ENCODE measurements at places on chromosomes 4 and X.

DNA sequence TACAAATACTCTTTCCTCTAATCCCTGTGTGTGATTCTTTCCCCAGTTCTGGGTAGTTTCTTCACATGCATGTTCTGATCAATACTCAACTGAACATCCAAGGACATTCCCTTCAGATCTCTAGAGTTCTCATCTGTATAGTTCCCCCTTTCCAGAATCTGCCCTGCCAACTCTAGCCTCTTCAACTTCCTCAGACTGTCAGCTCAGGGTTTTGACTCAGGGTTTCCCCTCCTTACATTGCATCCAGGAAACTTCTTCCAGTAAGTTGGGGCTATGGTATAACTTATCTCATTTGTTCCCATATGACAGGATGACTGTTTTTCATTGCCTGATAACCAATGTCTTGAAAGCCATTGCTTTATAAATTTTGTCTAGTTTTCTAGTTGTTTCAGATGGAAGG lies 14.2 kb upstream of the ANKRD17 start:
- DNase-seq: no peak

DNA sequence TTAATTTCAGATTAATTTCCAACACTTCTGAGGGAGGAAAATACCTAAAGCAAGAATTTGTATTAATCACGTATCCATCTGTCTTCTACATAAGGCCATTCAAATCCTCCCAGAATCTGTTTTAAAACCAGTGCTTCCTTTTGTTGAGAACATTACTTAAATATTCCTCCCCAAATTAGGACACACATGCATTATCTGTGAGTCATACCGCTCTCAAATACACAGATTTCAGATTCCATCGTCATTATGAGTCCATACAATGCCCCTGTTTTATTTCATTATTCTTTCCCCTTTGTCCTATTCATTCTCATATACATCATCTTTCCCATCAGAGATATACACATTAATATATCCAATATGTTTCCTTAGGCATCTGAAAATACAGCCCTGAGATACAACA lies 57.3 kb upstream of the PRSS12 start:
- DNase-seq: peak; percentile 64

DNA sequence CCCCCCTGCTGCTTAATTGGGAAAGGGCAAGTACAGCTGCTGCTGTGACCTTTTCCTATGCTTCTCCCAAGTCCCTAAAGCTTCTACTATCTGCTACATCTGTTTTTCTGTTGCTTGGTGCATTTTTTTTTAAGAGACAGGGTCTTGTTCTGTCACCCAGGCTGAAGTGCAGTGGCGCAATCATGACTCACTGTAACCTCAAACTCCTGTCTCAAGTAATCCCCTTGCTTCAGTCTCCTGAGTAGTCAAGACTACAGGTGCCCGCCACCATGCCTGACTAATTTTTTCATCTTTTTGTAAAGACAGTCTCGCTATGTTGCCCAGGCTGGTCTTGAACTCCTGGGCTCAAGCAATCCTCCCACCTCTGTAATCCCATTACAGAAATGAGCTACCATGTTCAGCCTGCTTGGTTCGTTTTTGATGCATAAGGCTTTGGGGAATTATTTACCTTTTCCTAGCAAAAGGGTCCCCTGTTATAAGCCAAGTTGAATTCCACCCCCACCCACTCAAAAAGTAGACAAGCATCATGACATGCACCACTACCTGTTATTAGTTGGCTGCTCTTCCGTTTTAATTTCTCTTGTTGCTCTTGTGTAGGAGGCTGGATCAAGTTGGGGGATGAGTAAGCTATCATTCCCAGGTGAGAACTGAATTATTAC lies 39.6 kb downstream of the DGKK start:
- DNase-seq: no peak

DNA sequence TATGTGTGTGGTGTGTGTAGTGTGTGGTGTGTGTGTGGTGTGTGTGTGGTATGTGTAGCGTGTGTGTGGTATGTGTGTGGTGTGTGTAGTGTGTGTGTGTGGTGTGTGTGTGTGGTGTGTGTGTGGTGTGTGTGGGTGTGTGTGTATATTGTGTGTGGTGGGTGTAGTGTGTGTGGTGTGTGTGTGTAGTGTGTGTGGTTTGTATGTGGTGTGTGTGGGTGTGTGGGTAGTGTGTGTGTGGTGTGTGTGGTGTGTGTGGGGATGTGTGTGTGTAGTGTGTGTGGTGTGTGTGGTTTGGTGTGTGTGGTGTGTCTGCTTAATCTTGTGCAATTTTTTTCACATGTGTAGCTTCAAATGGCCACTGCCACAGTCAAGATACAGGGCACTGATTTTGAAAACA lies 94.5 kb downstream of the CPZ start:
- DNase-seq: no peak

GRCh38 chrX:2707334-2707760 lies 16.3 kb downstream of the CD99 start:
- DNase-seq: peak; percentile 75

- no peak for DNase-seq
Observed at GRCh38 chr4:32129967-32130366, 1409.8 kb downstream of the PCDH7 start.

- DNase-seq: no peak
Observed at GRCh38 chrX:134146493-134146892, 90.5 kb upstream of the CCDC160 start.

DNA sequence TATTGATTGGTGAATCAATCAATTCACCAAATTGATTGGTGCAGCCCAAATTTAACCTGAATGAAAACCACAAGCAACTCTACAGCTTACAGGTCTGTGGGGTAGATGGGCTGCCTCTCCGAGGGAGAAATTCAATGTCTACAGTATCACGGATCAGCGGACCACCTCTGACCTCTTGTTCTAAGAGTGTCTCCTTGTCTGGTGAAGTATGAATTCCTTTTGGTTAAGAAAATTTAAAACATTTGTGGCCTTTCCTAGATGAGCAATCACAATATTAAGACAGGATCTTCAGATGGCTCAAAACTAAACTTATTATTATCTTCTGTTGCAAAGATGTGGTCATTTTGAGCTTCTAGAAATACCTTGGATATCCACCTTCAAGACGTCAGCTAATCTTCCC lies 153.3 kb downstream of the IL15 start:
- no peak for DNase-seq

GRCh38 chr4:101037938-101038413 lies 309.4 kb downstream of the PPP3CA start:
- DNase-seq: no peak

DNA sequence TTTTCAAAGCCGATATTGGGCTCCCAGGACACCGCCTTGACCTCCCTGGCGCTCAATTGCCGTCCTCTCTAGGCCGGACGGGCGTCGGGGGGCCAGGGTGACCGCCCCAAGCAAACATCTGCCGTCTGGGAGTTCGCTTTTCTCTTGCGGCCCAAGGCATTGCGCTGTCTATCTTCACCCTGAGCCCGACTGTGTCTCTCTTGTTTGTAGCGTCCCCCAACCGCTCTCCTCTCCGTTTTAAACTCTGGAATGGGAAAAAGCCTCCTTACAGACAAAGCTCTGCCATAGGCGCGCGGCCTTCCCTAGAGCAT lies 551 bp upstream of the ARX start:
- DNase-seq: no peak

DNA sequence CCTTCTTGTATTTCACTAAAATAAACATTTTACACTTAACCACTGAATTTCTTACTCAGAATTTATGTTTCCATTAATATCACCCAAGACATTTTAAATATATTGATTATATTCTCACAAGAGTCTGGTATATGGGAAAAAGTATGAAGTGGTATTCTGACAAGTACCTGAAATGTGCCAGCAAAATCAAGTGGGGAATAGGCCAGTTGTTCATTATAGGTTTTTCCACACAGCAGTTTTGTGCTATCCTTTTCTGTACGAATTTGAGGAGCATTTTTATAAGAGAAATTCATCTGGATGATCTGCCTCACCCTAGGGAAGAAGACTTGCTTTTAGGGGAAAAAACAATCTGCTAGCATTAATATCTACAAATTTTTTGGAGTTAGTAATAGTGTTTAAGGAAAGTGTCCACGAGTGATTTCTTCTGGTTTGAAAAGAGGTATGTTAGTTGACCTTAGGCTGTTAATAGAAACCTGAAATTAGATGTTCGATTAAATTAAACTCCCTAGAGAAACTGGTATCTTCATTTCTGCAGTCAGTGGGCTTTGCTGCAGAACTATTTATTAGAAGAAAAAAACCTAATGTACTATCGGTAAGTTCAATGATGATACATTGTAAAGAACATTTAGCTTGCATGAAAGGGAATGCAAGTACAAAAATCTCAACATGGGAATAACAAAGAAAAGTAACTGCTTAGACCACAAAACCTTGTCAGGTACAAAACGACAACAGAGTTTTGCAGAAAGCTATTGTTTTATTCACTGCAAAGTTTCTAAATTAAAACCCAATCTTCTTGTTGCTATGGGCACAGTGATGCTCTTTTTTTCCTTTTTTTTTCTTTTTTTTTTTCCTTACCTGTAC lies 1.8 kb downstream of the KLF3 start:
- no peak for DNase-seq

DNA sequence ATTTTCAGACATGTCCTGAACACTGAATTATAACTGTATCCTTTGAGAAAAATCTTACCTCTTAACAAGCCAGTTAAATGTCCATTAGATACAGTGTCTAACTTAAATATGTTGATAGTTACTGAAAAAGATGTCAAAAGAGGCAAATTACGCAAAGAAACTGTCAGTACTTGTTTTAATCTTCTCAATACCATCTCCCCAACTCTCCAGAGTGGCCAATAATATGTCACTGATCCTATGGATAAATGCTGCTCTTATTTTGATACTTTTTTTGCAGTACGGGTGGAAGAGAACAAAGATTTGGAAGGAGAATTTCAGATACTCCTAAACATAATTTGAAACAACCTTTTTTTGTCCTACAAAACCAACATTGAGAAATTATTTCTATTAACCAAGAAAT lies 192.7 kb downstream of the CBR4 start:
- DNase-seq: no peak

GRCh38 chr4:152515678-152516077 lies 20.2 kb downstream of the FBXW7 start:
- DNase-seq: peak; percentile 17

DNA sequence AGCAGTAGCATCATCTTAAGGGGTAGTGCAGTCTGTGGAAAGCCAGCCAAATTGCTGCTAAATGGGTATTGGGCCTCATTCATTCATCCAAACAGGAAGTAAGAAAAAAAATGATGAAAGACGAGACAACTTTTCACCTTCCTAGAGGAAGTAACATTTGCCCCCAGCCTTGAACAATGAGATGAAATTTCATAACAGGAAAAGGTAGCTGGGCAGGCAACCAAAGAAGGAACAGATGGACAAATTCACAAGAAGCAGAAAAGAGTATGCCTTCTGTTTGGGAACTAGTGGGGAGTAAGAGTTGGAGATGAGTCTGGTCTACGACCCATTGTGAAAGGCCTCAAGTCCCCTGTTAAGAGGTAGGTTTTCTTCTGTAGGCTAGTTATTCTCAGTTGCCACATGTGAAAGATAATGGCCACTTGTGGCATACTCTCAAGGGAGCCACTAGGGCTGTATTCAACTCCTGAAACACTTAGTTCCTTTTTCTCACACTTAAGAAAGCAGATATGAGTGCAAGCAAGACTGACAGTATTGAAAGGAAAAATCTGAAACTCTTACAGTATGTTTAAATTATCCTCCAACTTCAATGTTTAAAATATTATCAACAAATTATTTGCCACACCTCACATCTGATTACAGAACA lies 190.4 kb downstream of the AR start:
- no peak for DNase-seq
